Activated CD8-positive, alpha-beta T cell treated with anti-CD3 and anti-CD28 coated beads, Interleukin-2, amount 10 ng/mL, durations not matched to agents 7 days and 5 days (primary cell): ENCODE measurements at places on chromosomes 5 and 9. TPM values are rescaled to one million over a fixed set of nuclear protein-coding genes. Genes with fewer than 3 reads are reported as not detected.

GRCh38 chr5:35160486-35161116, 69.7 kb downstream of the PRLR start:
- no peak for DNase-seq

DNA sequence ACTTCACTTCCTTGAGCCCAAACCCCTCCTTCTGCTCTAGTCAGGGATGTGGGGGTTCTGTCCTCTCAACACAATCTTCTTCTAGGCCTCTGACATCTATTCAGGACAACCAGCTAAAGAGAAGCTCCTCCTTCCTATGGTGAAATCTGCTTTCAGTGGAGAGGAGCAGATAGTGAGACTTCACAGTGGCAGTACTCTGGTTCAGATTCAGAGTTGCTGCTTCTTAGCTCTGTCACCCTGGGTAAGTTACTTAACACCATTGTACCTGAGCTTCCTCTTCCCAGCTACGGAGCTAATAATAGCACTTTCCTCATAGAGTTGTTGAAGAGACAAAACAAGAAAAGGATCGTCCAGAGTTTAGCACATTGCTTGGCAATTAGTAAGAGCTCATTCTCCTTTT, 77.3 kb upstream of the LARP1 start:
- DNase-seq = no peak

DNA sequence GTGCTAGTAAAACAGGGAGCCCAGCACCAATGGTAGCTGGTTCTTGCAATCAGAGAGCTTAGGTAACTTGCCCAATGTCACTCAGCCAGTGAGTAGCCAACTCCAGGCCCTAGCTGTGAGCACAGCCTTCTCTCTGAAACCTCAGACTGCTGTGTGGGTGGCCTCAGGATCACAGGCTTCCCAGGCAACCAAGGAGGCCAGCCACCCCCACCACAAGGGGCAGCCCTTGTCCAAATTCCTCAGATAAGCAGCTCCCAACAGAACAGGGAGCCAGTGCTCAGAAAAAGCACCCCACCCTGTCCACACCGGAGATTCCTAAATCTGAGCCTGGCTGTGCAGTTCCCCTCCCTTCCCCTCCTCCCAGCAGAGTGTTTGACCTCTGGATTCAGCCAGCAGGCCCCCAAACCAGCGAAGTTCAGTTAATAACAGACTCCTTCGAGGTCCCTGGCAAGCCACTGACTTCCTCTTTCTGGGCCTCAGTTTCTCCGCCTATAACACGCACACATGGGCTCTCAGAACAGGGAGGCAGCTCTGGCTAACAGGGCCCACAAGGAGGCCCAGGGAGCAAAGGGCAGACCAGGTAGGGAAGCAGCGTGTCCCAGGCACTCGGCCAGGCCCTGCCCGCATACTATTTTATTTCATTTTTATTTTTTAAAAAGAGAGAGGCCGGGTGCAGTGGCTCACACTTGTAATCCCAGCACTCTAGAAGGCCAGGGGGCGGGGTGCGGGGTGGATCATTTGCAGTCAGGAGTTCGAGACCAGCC, 2.7 kb downstream of the EEIG1 start:
- DNase-seq = peak; percentile 39

GRCh38 chr5:9582406-9582805, 36.5 kb upstream of the SEMA5A start:
- DNase-seq = no peak

DNA sequence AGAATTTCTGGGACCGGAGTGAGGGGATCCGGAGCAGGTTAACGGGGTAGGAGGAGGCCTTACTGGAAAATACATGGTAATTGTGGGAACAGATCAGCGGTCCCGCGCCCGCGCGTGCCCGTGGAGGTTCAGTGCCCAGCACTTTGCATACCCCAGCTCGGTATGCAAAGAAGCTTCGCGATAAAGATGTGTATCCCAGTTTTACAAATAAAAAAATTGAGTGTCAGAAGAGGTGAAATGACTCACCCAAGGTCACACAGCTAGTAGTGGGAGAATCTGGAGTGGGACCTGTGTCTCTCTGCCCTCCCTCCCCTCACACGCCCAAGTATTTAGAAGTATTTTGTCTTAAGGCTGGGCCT, 967 bp downstream of the NEURL1B start:
- no peak for DNase-seq

The MEF2C gene
- total RNA-seq = 0.53 TPM

The MEIKIN gene
- total RNA-seq = not detected

The WHRN gene
- total RNA-seq = 2.6 TPM

The PIP5KL1 gene
- total RNA-seq = 2.6 TPM
